ENCODE measurements at places on chromosomes 5 and 9. TPM values are rescaled to one million over a fixed set of nuclear protein-coding genes. Genes with fewer than 3 reads are reported as not detected.

The STOM gene
- 76.7 TPM for total RNA-seq

The CCL28 gene
- total RNA-seq: 0.52 TPM

The IFNA13 gene
- total RNA-seq: 0.52 TPM

The C5orf52 gene
- total RNA-seq: not detected

The GMCL2 gene
- total RNA-seq: not detected

The SLC4A9 gene
- total RNA-seq: not detected

The CEP78 gene
- total RNA-seq: 11.5 TPM

The SLCO6A1 gene
- total RNA-seq: 0.52 TPM

The NEUROG1 gene
- total RNA-seq: not detected

The CDK5RAP2 gene
- 38.1 TPM for total RNA-seq

The OR1Q1 gene
- total RNA-seq: not detected

The PDE4D gene
- 59.0 TPM for total RNA-seq

The IFT74 gene
- 9.4 TPM for total RNA-seq

The TMC1 gene
- 0.52 TPM for total RNA-seq

The SHOC1 gene
- total RNA-seq: not detected

Measured in skeletal muscle tissue (tissue), 5 donors.